ENCODE measurements at places on chromosomes 6 and 20.

DNA sequence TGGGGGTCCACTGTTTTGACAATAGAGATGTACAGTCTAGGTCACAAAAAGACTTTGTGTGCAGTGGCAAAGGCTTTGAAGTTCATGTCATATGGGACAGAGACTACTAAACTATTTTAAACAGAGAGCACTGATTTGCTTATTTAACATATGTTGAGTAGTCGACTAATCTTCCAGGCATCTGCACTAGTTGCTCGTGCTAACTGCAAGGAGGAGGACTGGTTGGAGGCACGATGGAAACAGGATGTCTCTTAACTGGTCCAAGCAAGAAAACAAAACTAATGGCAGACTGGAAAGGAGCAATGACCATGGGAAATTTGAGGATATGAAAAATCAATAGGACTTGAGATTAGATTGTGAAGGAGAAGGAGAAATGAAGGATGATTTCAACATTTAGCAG, 28.5 kb upstream of the ERVFRD-1 start:
- DNase-seq: no peak

DNA sequence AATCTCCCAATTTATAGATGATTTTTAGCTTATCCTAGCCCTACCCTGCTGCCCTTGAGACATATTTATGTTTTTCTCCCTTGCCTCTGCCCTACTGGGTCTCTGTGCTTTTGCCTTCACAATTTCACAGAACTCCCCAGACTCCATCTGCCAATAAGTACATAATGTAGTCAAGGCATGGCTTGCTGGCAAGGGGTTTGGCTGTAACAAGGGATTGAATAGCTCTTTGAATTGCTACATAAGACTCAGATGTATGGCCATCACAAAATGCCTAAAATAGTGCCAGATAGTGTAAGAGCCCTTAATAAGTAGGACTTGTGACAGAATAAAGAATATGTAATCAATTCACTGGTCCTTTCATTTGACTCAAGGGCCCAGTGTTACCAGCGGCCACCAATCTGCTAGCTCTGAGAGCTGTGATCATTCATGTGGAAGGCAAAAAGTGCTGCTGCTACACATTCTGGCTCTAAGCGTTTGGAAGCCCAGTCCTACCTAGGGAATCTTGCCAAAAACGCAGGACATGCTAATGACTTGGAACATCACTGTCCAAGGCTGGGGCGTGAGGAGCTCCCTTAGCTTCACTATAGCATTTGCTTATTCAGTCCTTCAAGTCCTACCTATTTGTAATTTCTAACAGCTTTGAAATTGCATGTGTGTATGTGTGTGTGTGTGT, 20.5 kb downstream of the CLVS2 start:
- DNase-seq: no peak

DNA sequence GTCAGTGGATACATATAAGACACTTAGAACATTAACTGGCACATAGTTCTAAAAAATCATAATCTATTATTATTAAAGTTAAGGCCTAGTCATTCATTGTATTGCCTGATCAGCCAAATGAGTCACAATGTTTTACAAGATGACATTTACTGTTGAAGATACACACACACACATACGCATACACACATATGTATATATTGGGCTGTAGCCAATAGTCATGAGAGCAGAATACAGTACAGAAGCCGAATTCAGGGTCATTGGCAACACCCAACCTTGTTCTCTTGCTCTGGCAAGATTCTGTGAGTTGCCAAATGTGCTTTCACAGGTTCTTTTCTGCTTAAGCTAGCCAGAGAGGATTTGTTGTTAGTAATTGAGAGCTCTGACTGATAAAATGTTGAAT, 922.8 kb upstream of the MAP3K7 start:
- DNase-seq: no peak

DNA sequence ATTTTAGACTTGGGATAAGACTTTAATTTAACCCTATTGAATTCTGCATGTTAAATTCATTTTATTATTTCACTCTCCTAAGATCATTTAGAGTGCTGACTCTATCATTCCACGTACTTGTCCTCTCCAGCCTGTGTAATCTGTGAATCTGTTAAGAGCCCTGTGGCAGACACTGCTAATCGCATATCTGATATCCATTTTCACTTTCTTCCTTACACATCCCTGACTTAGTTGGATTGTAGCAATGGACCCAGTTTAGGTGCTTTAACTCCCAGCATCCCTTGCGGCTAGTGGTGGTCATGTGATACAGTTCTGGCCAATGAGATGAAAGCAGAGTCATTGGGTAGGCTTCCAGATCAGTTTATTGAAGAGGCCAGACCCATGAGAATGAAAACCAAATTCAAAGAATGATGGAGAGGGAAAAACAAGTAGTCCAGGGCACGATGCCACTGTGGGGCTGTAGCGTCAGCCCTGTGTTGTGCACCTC, 57.2 kb upstream of the SOX4 start:
- no peak for DNase-seq

DNA sequence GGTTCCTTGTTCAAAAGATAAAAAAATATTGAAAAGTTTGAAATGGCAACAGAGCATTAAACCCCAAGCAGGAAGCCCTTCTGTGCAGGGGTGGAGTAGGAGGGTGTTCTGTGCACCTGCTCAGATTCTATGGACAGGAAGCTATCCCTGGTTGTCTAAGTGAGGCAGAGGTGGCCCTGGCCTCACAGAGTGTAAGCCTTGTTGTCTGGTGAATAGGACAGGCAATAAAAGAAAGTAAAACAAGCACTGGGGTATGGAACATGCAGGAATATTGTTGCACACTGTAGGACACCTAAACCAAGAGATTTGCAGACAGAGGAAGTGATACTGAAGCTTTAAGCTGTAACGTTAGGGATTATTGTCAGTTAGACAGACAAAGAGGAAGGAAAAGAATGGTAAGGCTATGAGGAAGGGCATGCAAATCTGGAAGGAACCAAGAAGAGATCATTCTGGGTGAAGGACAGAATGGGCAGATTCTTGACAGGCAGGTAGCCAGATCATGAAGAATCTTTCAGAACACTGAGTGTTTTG, 66.8 kb downstream of the TBC1D7 start:
- DNase-seq: peak; percentile 72

- DNase-seq: no peak
Measured at GRCh38 chr6:128070406-128070805, 169.5 kb upstream of the THEMIS start.

- DNase-seq: no peak
Measured at GRCh38 chr20:14609328-14610221, 272.2 kb upstream of the FLRT3 start.

GRCh38 chr20:50376179-50376887, 133.8 kb upstream of the PTPN1 start:
- DNase-seq: no peak

Data from bone marrow (tissue), 2 donors.